Ureter (tissue), 1 donor: ENCODE measurements at places on chromosomes 16 and 17.

- no peak for DNase-seq
These were observed 9.4 kb downstream of the MFSD6L start for GRCh38 chr17:8789743-8790142.

GRCh38 chr17:44043272-44043696 is 23.2 kb downstream of the LSM12 start:
- DNase-seq, result no peak

DNA sequence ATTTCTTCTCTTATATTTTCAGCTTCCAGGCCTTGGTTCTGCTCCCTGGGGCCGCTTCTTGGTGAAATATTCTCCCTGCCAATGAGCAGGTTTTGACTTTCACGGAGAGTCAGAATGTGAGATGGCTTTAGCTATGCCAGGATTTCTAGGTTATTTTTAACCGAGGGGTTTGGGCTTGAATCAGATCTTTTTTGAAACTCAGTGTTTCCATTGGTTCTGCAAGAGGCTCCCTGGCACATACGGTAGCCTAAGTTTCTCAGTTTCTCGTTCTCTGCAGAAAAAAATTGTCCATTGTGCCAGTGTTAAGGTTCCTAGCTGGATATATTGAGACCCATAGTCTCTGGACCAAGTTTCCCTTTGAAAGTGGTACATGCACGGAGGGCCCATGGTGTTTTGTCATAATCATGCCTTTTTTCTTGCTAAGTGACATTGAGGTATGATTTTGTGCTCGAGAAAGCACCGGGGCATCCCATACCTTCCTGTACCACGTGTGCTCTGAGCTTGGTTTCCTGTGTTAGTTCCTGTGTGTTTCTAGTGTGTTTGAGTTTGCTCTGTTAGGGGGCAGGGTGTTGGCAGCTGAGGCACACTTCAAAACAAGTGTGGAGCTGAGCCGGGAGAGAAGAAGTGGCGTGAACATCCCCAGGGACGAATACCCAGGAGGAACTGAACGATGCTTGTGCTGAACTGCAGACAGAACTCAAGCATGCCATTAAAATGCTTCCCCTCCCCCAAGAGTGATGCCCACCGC is 127.2 kb downstream of the HS3ST3B1 start:
- no peak for DNase-seq

DNA sequence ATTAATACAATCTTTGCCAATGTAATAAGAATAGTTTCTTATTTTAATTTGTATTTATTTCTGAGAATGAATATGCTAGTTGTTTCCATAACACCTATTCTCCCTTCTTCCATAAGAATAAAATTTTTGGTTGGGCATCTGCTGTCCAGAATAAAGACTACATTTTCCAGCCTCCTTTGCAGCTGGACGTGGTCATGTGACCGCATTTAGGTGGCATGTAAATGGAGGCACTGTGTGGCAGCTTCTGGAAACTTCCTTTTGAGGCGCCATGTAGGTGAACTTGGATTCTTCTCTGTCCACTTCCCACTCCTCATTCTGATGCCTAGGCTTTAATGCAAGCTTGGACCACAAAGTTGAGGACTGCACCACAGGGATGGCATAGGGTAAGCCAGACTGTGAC is 215.4 kb upstream of the AXIN2 start:
- no peak for DNase-seq

DNA sequence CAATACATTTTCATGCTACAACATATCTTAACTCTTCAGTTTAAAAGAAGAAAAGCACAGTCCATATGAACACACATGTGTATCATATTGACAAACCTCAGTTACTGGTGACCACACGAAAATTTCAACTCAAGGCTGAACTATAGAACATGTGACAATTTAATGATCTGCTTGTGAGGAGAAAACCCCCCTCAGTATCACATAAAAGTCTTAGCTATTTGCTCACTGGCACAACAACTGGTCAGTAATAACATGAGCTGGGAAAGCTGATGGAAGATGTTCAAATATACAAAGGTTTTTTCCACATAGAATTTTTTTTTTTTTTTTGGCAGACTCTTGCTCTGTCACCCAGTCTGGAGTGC is 19.5 kb downstream of the ZNF652 start:
- no peak for DNase-seq

GRCh38 chr17:45908460-45908859 is 14.1 kb downstream of the MAPT start:
- DNase-seq, result no peak

- DNase-seq, result no peak
These were observed 16.2 kb downstream of the BMERB1 start for GRCh38 chr16:15450624-15451023.

DNA sequence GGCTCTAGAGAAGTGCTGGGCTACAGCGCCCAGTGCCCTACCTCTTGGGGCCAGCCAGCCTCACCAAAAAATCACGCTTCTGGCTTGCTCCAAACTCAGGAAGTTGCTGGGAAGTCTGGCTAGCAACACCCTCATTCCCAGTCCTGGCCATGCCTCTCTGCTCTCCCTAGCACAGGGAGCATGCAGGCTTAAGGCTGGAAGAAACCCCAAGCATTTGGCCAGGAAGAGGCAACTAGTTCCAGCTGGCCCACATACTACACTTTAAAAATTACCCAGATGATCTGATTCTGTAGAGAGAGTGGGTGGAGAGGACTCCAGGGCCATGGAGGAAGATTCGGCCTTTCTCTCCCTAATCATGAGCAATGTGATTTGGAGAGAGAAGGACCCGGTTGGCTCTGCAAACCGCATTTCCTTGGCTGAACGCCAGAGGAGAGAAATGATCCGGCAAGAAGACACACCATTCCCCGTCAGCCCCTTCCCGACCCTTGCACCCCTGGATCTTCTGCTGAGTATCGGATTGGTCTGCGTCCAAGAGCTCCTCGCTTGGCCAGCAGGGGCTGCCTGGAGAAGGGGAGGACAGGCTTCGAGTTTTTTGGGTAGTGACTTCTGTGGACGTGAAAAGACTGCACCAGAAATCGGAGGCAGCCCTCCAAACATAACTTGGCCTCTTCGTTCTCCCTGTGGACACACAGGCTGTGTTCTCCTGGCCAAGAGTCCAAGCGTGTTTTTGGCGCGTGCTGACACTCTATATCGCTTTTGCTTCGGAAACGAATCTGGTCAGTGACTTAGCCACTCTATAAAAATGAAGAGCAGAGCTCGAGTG is 406.3 kb downstream of the WWOX start:
- DNase-seq, result peak; percentile 85

- DNase-seq, result no peak
These were observed 10.4 kb upstream of the COTL1 start for GRCh38 chr16:84628226-84628731.

DNA sequence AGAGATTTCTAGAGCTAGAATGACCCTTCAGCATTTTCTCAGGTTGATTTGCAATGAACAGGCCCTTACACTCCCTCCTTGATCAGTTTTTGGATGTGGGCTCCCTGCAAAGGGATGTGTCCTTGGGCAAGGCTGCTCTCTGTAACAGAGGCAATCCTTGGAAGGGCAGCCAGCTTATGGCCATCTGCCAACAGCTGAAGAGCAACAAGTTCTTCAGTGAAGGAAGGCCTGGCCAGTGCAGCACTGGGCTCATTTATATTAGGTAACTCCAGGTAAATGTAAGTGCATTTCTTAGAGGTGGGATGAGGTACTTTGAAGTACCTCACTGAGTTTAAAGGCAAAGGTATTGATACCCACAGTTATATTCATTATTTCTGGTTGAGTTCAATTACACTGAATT is 114.3 kb upstream of the KCNJ16 start:
- DNase-seq, result no peak

- DNase-seq, result no peak
These were observed 202.6 kb upstream of the MYOCD start for GRCh38 chr17:12463102-12463501.

- DNase-seq, result no peak
These were observed 31.0 kb downstream of the ZNRF1 start for GRCh38 chr16:75029854-75030253.

DNA sequence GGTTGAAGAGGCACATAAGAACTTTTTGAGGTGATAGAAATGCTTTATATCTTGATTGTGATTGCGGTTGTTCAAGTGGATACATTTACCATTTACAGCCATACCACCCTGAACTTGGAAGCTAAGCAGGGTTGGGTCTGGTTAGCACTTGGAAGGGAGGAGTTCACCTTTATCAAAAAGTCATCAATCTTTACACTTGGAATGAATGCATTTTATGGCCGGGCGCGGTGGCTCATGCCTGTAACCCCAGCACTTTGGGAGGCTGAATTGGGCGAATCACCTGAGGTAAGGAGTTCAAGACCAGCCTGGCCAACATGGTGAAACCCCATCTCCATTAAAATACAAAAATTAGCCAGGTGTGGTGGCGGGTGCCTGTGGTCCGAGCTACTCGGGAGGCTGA is 9.5 kb upstream of the GJD3 start:
- no peak for DNase-seq

DNA sequence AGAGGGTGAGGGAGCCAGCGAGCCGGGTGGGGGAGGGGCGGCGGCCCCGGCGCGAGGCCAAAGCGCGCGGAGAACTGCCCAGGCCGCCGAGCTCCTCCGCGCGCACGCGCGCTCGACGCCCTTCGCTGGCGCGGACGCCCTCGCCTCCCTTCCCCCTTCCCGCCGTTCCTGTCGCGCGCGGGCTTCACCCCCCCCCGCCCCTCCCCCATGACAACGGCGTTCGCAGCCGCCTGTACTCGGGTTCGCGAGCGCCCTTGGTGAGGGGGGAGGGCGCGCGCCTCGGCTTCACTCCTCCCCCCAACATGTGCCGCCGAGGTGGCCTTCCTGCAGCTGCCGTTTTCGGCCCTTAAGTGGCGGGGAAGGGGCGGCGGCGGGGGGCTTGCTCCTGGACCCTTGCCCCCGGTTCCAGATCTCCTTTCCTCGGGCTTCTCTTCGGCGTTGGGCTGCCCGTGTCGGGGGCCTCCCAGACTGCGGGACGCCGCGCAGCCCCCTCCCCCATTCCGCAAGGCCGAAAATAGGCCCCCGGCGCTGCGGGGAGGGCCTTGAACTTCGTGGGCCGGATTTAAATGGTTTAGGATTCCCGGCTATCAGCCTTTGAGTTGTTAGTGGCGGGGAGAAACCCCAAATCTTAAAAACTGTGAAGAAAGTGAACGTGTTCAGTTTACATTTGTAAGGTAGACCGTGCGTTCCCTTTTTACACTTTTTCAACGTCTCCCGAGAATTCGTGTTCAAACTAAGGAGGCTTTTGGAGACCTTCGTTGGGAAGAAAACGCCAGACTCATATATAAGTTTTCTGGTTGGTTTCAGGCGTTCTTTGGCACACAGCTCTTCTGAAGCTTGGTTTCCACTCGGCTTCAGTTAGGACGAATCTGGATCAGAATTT is 653 bp downstream of the SRRM2 start:
- DNase-seq, result peak; percentile 87

DNA sequence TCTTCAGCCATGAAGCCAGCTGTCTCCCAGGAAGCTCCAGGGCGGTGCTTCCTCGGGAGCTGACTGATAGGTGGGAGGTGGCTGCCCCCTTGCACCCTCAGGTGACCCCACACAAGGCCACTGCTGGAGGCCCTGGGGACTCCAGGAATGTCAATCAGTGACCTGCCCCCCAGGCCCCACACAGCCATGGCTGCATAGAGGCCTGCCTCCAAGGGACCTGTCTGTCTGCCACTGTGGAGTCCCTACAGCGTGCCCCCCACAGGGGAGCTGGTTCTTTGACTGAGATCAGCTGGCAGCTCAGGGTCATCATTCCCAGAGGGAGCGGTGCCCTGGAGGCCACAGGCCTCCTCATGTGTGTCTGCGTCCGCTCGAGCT is 14.1 kb downstream of the STH start:
- DNase-seq, result no peak

GRCh38 chr16:84041881-84042280 is 714 bp downstream of the SLC38A8 start:
- DNase-seq, result no peak

- DNase-seq, result no peak
These were observed 1340.3 kb upstream of the GOT2 start for GRCh38 chr16:60074378-60074777.

- peak; percentile 76 for DNase-seq
These were observed 49.3 kb upstream of the WSB1 start for GRCh38 chr17:27244491-27245223.

GRCh38 chr16:19963301-19963700 is 78.7 kb upstream of the GPRC5B start:
- DNase-seq, result peak; percentile 54

- DNase-seq, result no peak
These were observed 18.3 kb upstream of the EFCAB13 start for GRCh38 chr17:47305302-47305923.

DNA sequence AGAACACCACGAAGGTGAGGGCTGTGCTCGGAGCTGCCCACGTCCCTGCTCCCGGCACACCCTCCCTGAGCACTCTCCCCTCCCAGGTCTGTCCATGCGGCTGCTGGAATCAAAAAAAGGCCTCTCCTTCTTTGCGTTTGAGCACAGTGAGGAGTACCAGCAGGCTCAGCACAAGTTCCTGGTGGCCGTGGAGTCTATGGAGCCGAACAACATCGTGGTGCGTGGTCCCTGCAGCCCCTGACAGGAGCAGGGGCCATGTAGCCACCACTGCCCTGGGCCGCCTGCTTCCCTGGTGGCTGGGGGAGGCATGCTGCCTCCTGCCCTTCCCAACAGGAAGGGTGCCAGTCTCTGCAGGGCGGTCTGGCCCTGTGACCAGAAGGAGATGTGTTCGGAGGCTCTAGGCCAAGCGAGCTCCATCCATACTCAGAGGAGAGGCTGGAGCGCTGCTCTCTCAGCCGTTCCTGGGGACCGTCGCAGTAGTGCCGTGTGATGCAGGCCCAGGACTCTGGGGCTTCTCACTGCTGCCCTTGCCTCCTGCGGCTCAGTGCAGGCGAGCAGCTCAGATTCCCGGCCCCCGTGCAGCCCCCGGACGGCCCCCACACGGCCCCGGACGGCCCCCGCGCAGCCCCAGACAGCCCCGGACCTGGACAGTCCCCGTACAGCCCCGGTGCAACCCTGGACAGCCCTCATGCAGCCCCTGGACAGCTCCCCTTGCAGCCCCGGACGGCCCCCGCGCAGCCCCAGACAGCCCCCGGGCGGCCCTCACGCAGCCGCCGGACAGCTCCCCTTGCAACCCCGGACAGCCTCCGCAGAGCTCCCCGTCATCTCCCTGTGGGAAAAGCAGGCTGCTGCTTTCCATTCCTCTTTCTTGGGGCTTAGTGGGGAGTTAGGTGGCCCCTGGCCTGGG is 20.5 kb downstream of the TCF25 start:
- DNase-seq, result no peak

DNA sequence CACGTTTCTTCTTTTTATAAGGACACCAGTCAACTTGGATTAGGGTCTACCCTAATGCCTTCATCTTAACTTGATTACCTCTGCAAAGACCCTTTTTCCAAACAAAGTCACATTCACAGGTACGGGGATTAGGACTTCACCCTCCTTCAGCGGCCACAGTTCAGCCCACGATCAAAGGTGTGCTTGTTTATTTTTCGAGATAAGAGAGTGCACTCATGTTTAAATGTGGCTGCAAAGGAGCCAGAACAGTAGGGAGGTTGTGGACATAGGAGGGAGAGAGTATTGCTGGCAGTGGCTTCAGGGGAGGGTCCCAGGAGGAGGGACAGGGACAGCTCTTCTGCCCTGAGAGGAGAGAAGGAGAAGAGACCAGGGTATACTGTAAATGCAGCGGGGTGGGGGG is 46.7 kb downstream of the MGAT5B start:
- DNase-seq, result no peak

GRCh38 chr16:9007177-9007794 is 43.6 kb upstream of the USP7 start:
- DNase-seq, result no peak

GRCh38 chr17:81166033-81166492 is at the start of gene AATK:
Gene AATK, minus strand, starts transcription at chr17:81166221. Its CDS starts 229 bp downstream, at chr17:81165992.
- DNase-seq, result no peak
